ENCODE measurements at places on chromosomes 3 and 15.

GRCh38 chr3:196603683-196604082 is 35.2 kb downstream of the FBXO45 start:
- DNase-seq: no peak

GRCh38 chr3:181824961-181825360 is 113.2 kb downstream of the SOX2 start:
- no peak for DNase-seq

DNA sequence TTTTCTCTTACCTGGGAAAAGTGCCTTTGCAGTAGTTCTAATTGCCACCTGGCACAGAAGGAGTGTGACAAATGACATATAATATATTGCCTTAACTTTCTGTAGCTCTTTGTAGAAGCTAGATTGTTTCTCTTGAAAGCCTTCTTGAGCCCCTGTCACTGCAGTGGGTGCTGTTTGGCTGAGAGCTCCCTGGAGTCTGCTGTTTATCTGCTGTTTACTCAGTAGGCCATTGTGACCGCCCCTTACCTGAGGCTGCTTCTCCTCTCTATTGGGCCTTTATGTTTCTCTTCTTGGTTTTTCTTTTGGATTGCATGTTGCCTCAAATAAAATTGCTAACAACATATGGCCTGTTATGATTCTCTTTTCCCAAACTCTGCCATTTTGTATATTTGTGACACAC is 16.7 kb downstream of the MAP2K5 start:
- no peak for DNase-seq

GRCh38 chr3:98761643-98762229 is 1.4 kb upstream of the ST3GAL6 start:
- no peak for DNase-seq

DNA sequence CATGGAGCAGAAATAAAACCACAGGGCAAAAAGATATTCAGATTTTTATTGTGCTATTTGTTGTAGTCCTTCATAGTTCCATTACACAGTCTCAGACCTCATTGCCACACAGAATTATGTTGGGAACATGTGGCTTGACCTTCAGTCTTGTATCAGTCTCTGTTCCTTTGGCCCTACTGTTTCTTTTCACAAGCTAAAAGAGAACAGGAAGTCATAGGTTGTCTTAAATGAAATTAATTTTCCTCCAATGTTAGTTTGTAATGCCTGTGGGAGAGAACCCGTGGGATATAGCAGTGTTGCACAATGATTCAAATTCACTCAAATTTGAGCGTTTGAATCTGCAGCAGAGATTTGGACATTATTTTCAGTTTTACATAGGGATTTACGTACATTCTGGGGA is 359.9 kb downstream of the LRTM1 start:
- no peak for DNase-seq

Data from stimulated activated CD8-positive, alpha-beta memory T cell treated with anti-CD3 and anti-CD28 coated beads, Interleukin-2, amount 100 ng/mL, for 1 hour (primary cell).